ENCODE measurements at places on chromosomes 6 and 20.

DNA sequence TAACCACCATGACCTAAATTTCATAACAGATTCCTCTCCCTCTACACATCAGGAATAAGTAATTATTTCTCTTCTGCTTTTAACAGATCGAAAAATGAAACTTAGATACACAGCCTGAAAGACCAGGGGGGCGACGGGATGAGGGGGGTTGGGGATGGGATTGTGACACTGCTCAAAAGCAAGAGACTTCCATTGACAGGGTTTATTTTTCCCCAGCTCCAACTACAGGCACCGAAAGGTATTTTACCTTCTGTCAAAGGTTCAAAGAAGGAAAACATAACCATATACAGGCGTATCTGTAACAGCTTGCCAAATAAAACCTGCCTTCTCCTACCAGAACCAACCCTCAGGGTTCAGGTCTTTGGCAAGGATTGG lies 1.3 kb downstream of the EPHA7 start:
- no peak for DNase-seq

DNA sequence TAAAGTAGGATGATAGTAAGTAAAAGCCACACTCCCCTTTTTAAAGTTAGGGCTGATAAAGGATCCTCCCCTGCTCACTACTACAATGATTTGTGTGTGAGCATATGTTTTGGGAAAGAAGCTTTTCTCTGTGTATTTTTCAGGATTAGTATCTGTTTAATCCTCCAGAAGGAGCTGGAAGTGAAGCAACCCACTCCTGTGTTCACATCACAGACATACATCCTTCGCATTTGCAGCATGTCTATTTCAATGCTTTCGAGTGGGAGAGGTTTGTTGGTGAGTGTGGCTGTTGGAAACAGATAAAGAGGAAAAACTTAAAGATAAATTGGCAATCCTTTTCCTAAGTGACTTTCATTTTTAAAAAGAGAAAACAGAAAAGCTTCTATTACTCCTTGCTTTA lies 31.6 kb upstream of the RGS17 start:
- DNase-seq, result no peak

- DNase-seq, result no peak
Measured at GRCh38 chr6:31004794-31005193, 5.5 kb upstream of the MUC22 start.

DNA sequence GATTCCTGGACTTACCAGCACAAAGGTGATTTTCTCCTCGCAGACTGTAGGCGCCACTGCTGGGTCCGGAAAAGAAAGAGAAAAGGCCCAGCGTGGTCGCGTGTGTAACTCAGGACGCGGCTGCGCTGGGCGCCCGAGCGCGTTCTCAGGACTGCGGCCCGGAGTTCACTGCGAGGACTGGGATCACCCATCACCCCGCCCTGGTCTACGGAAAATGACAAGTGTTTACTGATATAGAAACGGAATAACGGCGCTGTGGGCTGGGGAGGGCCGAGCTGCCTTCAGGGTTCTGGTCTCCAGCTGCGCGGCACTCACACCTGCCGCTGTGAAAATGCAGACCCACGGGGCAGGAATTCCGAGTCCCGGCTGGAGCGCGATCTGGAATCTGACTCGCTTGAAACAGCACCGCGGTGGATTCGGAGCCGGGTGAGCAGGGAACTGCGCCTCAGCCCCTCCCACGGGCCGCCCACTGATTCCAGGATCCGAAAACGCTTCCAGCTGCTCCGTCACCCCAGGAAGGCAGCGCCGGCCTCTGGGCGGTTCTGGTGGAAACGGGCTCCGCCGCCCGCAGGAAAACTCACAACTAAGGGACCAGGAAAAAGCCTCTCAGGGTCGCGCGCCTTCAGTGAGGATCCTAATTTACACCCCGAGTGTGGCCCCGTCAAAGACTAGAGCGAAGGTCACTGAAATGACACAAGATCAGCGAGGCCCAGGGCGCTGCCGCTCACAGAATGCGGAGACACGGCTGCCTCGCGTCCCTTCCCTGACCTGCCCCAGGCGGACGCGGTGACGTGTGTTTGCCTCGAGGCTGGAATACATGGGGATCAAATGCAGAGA lies 34.5 kb downstream of the HLA-A start:
- DNase-seq, result peak; percentile 66

DNA sequence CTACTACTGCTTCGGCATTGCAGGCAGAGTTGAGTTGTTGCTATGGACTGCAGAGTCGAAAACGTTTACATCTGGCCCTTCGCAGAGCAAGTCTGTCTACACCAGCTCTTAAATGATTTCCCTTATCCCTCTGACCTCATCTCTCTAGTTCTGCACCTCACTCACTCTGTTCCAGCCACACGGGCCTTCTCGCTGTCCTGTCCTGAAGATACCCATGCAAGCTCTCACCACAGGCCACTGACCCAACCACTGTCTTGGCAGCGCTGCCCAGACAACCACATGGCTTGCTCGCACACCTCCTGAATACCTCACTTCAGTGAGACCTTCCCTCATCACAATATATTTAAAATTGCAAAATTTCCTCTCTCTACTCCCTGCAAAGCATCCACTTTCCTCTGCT lies 31.4 kb downstream of the B4GALT5 start:
- no peak for DNase-seq

DNA sequence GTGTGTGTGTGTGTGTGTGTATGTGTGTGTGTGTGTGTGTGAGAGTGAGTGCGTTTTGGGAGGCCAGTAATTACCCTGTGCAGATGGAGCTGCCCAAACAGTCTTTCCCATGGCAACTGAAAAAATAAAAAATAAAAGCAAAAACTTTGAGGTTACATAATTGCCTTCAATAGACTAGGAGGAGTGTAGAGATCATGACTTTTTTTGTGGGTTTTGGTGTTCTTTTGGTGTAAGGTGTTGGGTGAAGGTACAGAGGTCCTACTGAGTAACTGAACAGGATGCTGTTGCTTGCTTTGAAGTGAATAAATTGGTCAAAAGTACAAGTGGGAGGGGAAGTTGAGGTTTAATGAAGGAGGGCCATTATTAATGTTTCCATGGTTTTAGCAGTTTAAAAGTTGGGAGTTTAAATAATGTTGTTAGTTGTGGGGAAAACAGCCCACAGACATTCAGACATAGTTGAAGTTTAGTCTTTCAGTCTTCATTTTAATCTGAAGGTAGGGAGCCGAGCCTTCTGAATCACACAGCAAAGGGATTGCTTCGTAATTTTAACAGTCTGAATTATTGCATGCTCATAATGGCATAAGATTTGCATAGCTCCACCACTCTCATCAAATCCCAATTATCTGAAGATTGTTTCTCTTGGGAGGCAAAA lies 251.4 kb downstream of the PRL start:
- DNase-seq, result no peak

DNA sequence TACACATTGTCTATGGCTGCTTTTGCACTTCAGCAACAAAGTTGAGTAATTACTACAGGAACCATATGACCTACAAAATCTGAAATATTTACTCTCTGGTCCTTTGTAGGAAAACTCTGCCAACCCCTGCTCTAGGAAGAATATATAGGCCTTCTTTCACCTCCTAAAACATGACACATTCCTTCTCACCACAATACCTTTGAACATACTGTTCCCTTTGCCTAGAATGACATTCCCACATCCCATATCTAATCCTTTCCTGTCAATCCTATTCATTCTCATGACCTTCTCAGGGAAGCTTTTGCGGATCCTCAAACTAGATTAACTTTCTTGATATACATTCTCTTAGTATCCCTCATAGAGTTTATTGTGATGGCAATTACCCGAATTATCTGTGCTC lies 18.0 kb upstream of the NCOA6 start:
- DNase-seq, result no peak

DNA sequence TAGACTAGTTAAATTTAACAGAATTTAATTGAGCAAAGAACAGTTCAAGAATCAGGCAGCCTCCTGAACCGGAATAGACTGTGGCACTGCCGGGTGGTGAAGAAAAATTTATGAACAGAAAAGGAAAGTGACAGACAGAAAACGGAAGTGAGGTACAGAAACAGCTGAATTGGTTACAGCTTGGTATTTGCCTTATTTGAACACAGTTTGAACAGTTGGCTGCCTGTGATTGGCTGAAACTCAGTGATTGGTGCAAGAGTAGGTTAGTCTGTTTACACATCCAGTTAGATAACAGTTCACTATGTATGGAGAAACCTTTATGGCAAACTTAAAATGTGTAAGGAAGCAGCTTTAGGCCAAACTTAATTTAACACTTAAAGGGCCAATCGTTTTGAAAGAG lies 116.0 kb upstream of the CITED2 start:
- DNase-seq, result no peak

DNA sequence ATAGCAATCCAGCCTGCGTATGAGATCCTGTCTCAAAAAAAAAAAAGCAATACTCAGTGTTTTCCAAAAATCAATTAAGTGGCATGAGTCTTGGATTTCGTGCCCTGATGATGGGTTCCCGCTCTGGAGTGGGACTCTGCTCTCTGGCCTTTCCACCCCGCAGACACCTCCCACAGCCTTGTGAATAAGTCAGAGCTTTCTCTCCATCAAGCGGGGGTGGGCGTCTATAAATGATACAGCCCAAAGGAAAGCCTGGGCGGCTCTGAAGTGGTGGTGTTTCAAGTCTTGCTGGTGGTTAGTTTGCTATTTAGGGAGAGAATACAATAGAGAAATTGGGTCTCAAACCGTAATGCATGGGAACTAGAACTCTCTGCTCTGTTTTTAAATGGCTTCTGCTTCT lies 52.5 kb upstream of the TAGAP start:
- no peak for DNase-seq
